ENCODE measurements at places on chromosomes 7 and 10. TPM values are rescaled to one million over a fixed set of nuclear protein-coding genes. Genes with fewer than 3 reads are reported as not detected.

The ALOX5 gene
- total RNA-seq = 222 TPM

The SNX10 gene
- total RNA-seq = 77.6 TPM

The HABP2 gene
- total RNA-seq = 0.20 TPM

- DNase-seq = peak; percentile 43
Measured at GRCh38 chr10:32943854-32944661, 14.0 kb downstream of the ITGB1 start.

GRCh38 chr7:124762611-124763143 lies 2.9 kb downstream of the GPR37 start:
- DNase-seq = no peak

DNA sequence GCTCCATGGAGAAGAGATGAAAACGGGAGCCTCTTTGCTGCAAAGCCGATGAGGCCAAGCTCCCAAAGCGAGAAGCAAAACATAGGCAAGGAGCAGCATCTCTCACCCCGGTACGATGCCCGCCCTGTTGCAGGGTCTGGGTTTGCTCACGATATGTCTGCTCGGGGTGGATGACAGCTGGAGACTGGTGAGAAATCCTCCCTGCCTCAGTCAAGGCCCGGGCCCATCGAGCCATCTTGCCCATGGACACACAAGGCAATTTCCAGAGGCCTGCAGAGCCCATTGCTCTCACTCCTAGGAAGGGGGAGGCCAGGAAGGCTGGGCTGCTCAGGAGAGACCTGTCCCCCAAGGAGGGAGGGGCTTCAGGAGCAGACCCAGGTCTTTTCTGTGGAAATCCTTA lies 391.7 kb upstream of the SHH start:
- DNase-seq = no peak

GRCh38 chr10:18463673-18464211 lies 187.6 kb downstream of the NSUN6 start:
- DNase-seq = no peak

- DNase-seq = no peak
Measured at GRCh38 chr10:11931038-11931437, 107.9 kb downstream of the PROSER2 start.

DNA sequence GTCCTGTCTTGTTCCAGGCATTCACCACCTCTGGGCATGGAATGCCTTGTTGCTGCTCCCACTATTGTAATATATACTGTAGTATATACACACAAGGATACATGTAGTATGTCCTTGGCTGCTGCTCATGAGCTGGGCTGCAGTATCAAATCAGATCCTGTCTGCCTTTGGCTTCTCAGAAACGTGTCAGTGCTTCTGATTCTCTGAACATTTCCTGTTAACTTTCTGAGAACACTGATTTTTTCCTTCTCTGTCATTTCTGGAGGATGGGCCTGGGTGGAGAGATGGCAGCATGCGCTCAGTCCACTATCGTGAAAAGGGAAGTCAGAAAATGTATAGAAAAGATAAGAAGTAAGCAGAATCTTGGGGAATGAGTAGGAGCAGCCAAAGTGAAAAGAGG lies 12.2 kb downstream of the SFTPA2 start:
- no peak for DNase-seq

DNA sequence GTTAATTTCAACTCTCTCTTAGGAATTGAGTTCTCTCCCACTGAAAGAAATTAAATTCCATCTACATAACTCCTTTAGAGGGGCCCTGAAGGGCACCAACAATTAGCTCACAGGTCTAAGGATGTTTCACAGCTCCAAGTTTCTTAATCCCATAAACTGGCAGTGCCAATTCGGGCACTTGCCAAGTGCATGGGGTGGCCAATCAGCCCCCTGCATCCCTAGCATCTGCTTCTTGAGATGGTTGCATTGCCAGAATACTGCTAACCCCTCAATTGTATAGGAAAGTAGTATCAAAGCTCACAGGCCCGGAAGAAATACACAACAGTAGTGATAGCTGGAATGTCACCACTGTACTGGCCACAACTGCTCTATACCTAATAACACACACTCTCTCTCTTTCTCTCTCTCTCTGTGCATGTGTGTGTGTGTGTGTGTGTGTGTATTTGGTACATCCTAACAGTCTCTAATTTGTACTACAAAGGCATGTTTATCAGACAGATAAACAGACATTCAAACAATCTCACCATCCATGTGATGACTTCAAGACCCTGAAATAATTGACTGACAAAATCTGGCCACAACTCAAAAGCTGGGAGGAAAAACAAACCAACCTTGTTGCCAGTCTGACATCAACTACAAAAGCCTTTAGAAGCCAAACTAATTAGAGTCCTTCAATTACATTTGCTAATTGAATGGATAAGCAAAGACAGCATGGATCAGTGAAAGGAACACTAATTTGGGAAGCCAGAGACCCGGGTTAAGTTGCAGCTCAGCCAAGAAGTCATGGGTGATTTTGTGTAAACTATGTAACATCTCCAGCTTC lies 27.8 kb downstream of the HIBADH start:
- DNase-seq = no peak
